Smooth muscle cell of the brain vasculature (primary cell): ENCODE measurements at places on chromosomes 12 and 14.

- DNase-seq, result no peak
These were observed 275.1 kb downstream of the PRKD1 start for GRCh38 chr14:29652571-29652970.

DNA sequence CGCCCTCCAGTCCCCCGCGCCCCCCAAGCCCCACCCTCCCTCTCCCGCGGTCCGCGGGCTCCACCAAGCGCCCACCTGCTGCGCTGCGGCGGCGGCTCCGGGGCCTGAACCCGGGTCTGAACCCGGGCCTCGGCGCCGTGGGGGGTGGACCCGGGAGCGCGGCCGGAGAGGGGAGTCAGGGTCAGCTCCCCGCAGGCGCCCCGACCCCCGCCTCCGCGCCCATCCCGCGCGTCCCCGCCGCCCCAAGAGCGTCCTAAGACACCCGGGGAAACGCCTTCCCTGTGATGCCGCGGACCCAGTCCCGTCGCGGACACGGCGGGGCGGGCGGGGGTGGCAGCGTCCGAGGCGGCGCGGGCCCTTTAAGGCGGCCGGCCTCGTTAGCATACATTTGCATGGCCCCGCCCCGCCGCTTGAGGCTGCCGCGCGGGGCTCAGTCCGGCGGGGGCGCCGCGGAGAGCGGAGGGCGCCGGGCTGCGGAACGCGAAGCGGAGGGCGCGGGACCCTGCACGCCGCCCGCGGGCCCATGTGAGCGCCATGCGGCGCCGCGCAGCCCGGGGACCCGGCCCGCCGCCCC is at the start of gene MMP17:
TSS of gene MMP17 (plus strand) at position 433 of the 574 bp plus-strand sequence. CDS start at position 535, 102 bp downstream.
- DNase-seq, result no peak

- DNase-seq, result no peak
These were observed 56.9 kb downstream of the TESC start for GRCh38 chr12:117042171-117042842.

- DNase-seq, result no peak
These were observed 52.9 kb downstream of the EGLN3 start for GRCh38 chr14:33897878-33898535.

DNA sequence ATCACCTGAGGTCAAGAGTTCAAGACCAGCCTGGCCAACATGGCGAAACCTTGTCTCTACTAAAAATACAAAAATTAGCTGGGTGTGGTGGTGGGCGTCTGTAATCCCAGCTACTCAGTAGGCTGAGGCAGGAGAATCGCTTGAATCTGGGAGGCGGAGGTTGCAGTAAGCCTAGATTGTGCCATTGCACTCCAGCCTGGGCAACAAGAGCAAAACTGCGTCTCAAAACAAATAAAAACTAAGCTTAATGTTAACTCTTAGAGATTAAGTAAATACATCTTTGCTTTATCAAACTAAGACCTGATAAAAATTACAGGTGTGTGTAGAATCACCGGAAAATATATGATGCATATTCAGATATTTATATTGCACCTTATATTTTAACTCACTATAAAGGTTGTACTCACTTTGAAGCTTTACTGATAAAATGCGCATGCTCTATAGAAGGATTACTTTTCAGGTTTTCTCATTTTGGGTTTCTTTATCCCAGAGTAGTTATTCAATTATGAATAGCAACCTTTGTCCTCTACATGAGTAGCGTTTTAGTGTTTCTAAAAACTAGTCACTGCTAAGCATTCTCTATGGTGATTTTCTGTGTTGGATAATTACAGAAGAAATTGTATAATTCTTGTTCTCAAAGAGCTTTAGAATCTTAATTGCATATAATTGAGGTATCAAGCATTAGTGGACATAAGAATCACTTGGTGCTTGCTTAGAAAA is 9.4 kb downstream of the ARID4A start:
- DNase-seq, result no peak

- no peak for DNase-seq
These were observed 1.6 kb downstream of the ZFYVE26 start for GRCh38 chr14:67814821-67815220.

DNA sequence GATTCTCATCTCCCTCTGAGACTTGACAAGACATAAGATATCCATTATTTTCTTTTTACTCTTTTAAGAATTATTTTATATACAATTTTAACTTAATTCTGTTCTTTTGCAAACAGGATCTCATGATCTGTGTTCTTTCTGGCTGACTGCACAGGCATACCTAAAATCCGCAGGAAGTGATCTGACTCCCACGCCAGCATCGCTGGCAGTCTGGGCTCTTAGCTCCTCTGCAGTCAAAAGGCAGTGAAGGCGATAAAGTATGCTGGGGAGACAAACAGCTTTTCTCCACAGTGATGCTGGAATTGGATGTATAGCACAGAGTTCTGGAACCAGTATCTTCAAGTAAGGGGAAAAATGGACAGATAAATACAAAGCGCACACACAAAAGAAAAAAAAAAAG is 52.4 kb downstream of the DICER1 start:
- DNase-seq, result no peak

GRCh38 chr12:101707131-101707782 is 9.8 kb downstream of the CHPT1 start:
- DNase-seq, result no peak

GRCh38 chr14:81565441-81566290 is 32.0 kb upstream of the SEL1L start:
- no peak for DNase-seq

- DNase-seq, result no peak
These were observed 13.1 kb downstream of the CBX5 start for GRCh38 chr12:54266852-54267251.
